Right kidney (tissue), 9 donors: ENCODE measurements at places on chromosomes 4 and X.
A peak's percentile ranks its signal among the peaks of the same experiment; 100 is the strongest.

GRCh38 chr4:7237873-7238272 is 45.5 kb downstream of the SORCS2 start:
- no peak for DNase-seq

GRCh38 chrX:9533611-9534010 is 68.8 kb downstream of the TBL1X start:
- DNase-seq: peak; percentile 10

DNA sequence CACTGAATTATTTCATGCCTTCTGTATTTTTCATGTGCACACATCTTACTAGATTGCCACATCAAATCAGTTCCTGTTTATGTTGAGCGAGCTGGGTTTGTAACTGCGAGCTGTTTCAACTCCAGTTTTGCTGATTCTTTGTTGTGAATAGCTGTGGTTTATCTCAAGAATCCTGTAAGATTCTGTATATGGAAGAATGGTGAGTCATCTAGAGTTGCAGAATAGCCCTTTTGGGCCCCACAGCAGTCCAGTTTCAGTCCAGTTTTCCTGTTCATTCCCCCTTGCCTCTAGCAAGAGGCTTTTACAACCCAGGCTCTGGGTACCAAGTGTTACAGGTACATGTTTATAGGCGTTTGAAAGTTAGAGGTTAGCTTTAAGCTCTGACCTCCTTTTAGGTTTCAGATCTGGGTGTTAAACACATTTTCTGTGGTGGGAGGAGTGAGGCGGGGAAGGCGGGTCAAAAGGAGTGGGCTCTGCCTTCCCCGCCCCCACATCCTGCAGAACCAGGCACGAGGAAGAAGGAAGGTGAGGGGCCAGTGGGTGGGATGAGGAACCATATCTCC is 32.7 kb downstream of the TBC1D14 start:
- no peak for DNase-seq

GRCh38 chr4:28444886-28445496 is 1584.3 kb downstream of the STIM2 start:
- DNase-seq: no peak

DNA sequence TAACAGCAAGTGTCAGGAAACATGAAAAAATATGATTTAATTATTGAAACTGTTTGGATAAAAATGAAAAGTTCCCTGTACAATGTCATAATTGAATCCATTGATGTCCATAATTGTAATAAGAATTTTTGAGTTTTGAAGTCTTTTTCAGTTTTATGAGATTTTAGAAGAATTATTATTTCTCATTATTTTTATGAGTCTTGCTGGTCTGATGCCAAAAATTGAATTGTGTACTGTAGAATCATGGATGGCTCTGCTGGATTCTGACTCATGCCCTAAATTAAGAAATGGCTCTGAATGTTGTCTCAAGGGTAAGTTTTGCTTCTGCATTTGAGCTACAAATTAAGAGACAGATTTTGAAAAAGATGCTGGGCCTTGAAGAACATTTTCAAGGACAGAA is 132.8 kb upstream of the MAP9 start:
- no peak for DNase-seq

DNA sequence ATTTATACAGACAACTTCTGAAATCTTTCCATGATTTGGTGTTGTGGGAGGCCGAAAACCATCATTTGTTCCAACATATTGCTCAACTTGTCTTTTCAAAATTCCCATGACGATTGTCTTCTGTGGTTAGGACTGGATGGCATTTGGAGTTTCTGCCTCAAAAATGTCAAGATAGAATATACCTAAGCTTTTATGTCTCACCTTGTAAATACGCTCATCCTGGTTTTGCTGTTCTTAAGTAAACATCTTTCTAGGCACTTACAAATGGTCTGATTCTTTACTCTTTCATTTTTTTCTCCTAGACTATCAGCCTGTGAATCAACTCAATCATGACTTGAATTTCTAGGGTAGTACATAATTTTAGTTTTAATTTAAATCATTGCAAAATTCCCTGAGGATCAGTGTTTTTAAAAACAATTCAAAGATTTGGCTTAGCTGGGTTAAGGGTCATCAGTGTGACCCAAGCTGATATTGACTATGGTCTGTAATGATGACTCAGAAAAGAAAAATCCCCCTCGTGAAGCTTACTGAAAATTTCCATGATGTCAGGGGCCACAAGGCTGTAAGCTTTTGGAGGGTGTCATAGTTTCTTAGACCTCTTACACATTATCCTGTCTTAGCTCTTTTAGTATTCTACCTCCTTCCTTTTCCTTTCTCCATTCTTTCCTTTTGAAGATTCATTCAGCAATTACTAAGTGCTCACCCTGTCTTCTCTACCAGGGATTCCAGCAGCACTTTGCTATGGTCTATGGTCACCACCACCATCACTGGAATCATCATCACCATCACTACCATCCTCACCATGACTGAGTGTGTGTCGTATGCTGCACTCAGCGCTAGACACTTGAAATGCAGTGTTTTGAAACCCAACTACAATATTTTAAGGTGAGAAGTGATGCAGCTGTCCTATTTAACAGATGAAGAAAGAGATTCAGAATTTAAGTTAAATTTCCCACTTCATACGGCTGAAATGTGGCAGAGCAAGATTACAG is 124.4 kb downstream of the CPE start:
- DNase-seq: no peak

DNA sequence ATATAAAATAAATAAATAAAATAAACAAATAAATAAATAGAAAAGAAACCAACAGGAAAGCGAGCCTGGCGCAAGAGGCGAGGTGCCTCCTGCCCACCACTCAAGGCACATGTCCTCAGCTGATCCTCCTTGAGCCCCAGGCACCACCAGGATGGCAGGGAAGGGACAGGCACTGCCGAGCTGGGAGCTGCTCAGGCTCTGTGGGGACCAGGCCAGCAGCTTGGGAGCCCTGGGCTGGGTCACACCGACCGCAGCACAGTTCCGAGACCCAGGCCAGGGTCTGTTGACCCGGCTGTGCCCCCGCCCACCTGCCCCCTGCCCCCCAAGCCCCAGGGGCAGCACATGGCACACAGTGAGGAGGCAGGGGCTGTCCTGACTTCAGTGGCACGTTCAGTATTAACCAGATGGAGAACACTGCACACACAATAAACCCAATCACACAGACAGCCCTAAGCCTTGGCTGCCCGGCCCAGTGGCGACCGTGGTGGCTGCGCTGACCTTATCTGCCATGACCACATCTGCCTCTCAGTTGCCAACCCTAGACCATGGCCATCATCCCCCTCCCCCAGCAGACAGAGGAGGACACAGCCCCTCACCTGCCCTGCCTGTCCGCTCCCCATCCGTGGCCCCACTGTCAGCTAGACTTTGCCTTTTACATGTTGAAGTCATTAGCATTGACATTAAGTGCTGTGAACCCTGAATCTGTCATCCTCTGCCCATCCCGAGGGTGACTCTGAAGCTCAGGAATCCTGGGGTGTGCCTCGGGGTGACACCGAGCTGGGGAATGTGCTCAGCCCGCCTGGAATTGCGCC is 2.9 kb upstream of the TREX2 start:
- DNase-seq: no peak

GRCh38 chrX:141724186-141724585 is 25.6 kb upstream of the SPANXD start:
- DNase-seq: no peak

DNA sequence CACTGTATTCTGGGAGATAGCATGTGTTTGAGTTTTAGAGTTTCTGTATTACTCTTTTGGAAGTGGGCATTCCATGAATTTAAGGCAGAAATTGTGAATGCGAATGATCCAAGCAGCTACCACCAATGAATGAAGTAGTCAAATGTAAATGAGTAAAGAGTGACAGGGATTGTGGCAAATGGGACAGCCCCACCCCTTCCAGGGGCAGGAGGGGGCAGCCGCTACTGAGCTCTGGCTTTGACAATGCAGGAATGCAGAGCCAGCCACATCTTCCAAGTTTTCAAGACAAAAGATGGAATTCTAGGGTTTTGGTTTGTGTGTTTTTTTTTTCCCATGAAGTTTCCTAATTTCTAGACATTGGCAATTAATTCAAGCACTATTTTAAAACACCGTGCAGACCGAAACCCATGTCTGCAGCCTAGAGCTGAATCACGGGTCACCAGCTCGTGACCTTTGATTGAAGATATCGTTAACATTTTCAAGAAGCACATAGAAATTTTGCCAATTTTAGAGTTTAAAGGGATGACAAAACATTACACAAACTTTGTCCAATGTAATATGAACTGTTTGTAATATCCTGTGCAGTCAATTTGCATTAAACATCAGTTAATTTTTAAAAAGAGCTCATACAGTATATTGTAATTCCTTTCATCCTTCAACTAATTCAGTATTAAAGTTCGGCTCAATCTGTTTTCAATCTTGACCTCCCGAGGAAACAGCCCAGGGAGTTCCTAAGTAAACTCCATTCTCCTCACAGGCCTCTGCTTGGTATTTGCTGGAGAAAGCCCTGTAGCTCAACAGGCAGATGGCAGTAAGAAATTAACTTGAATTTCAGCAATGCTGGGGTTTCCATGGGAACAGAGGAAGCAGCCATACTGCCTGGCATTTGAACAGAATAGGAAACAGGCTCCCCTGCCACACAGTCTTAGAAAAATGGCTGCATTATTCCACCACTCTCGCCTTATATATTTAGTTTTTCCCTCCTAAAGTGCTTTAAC is 83.4 kb downstream of the UCHL1 start:
- DNase-seq: no peak

DNA sequence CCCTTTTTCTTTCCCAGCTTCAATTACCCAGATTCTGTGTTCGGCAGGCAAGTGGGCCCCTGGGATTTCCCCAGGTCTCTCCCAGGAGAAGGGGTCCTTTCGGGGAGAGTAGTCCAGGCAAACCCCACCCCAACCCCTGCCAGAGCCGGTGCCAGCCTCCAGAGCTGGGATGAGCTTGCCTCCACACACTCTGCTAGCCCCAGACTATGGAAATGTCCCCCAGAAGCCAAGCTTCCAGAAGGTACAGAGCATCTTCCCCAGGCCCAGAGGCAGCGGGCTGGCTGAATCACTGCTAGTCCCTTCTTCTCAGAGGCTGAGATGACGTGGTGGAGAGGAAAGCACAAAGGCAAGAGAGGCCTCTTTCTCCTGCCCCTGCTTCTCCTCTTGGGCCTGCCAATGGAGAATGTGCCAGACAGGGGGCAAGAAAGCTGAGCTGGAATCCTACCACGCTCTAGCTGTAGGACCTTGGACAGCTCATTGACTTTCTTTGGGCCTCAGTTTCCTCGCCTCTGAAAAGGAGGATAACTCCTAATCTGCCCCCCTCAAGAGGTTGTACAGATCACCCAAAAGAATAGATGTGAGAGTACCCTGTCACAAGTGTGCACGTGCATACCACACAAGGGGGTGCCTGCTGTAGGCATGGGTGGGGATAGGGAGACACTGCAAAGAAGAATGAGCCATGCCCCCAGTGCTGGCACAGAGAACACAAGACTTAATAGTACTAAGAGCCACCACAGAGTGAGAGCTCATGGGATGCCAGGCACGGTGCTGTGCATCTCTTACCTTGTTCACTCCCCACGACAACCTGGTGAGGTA is 2.1 kb downstream of the SASH3 start:
- no peak for DNase-seq

GRCh38 chrX:39063037-39063436 is 261.8 kb downstream of the MID1IP1 start:
- no peak for DNase-seq

- no peak for DNase-seq
Observed at GRCh38 chrX:109862433-109862832, 129.4 kb upstream of the ACSL4 start.

- DNase-seq: no peak
Observed at GRCh38 chr4:25904748-25905082, 9.3 kb upstream of the SMIM20 start.

DNA sequence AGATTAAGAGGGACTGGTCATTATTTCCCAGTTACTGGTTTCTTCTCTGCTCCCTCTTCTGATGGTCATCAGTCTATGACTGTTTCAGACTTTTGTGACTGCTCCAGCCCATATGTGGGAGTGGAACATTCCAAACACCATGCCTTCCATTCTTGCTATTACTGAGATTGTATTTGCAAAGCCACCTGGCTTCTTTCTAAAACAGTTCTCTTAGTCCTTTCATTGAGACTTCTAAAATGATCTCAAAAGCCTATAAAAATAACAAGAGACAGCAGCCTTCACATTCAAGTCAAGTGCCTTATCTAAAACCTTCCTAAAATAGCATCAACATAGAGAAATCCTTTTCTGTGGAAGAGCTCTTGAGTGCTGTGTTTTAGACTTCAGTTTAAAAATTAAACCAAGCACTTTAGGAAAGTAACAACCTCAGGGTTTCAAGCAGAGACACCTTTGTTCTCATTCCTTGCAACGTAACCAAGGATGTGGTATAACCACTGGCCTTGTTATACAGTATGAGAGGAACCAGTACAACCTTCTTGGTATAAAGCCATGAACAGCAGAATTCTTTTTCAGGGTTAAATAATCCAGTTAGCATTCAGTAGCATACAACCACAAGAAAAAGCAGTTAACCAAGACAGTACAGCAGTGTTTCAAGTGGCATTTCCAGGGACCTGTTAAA is 97.1 kb downstream of the NFKB1 start:
- DNase-seq: no peak

DNA sequence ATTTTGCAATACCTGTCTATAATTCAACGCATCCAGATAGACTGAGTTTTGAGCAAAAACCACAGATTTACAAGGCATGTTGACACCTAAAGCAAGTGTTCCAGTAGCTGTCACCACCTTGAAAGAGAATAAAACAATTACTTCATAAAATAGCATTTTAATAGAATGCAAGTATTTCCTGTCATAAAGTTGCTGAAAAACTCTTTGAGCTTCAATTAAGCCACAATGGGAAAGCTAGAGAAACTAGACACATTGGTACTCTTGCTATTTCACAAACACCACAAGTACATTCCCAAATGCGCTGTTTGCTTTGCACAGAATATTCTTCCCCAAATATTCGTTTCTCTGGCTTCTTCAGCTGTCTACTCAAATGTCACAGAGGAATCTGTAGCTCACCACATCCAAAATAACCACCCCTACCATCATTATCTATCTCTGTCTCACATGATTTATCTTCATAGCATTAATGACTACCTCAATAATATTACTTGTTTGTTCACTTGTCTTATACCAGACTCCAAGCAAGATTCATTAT is 70.3 kb downstream of the DDX60 start:
- no peak for DNase-seq

DNA sequence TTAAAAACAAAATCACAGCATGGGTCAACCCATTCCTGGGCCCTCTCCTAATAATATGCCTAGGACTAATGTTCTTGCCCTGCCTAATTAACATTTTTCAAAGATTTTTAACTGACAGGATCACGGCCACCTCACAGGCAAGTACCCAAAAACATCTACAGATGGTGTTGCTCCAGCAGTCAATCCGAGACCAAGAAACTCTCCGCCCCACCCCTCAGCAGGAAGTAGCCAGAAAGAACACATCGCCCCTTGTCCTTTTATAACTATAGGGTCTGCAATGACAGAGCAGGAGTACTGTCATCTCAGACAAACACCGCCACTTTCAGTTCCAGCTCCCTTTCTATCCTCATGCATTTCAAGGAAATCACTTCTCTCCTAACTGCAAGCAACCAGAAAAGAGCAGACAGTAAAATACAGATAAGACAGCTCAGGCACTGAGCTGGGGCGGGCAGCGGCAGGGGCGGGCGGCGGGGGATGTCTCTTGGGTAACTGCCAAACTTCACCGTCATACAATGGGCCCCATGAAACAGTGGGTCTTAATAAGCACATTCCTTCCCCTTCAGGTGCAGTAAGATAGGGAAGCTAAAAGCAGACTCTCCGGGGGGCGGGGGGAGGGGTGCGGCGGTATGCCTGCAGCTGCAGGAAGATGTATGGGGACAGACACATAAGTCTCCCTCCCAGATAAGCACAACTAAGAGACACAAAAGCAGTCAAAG is 67.4 kb downstream of the ZNF182 start:
- no peak for DNase-seq
